ENCODE measurements at places on chromosomes 1 and 21. TPM values are rescaled to one million over a fixed set of nuclear protein-coding genes. Genes with fewer than 3 reads are reported as not detected.

DNA sequence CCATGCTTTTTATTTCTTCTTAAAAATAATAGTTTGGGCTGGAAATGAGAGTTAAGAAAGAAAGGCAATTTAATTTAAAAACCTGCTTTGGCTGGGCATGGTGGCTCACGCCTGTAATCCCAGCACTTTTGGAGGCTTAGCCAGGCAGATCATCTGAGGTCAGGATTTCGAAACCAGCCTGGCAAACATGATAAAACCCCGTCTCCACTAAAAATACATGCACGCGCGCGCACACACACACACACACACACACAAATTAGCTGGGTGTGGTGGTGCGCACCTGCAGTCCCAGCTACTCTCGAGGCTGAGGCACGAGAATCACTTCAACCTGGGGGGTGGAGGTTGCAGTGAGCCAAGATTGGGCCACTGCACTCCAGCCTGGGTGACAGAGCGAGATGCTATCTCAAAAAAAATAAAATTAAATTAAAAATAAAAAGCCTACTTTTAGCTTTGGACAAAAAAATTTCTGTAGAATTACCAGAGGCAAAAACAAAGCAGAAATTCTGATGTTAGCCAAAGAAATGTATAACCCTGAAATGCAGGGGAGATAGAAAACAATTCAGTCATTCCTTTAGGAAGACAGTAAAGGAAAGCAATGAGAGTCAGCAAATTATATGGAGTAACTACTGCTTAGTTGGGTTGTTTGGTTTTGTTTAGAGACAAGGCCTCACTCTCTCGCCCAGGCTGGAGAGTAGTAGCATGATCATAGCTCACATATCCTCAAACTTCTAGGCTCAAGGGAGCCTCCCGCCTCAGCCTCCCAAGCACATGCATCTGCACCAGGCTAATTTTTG is 15.7 kb upstream of the IPP start:
- DNase-seq: no peak

SERINC2 gene
- total RNA-seq: 39.2 TPM

- DNase-seq: peak; percentile 59
Measured at GRCh38 chr1:15426492-15427279, 11.6 kb upstream of the CTRC start.

DNA sequence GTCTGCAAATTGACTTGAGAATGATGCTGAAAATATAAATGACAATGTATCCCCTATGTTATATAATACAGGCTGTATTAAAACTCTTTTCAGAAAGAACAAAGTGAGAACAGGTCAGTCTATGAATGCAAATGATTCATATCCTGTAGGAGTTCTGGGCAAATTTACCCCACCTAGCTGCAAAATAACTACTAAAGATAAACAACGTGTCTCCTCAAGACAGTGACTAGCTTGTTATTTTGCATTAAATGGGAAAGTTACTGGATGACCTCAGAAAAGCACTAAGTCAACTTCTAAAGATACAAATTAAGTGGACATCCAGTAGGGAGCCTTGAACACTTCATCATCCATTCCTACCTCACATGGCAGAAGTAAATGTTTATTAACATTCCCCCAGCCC is 11.1 kb downstream of the RNF19B start:
- DNase-seq: no peak

SH2D1B gene
- not detected for total RNA-seq

NUDT17 gene
- 4.4 TPM for total RNA-seq

GRCh38 chr1:236281198-236281653 is 532 bp downstream of the ERO1B start:
- DNase-seq: no peak

GRCh38 chr1:234584420-234584805 is 25.6 kb downstream of the IRF2BP2 start:
- DNase-seq: no peak

SPRR2E gene
- total RNA-seq: not detected

CD247 gene
- 0.83 TPM for total RNA-seq

- no peak for DNase-seq
Measured at GRCh38 chr21:35144978-35145377, 95.9 kb upstream of the RUNX1 start.

UMODL1 gene
- 0.73 TPM for total RNA-seq

PGBD5 gene
- 34.7 TPM for total RNA-seq

- DNase-seq: no peak
Measured at GRCh38 chr1:2574350-2574749, 12.2 kb upstream of the PRXL2B start.

GRCh38 chr1:87154384-87154783 is 174.3 kb upstream of the LMO4 start:
- no peak for DNase-seq

- DNase-seq: no peak
Measured at GRCh38 chr1:214009423-214010196, 21.8 kb downstream of the PROX1 start.

GJA9 gene
- not detected for total RNA-seq

OLIG1 gene
- 0.15 TPM for total RNA-seq

ADAM30 gene
- total RNA-seq: not detected

DNA sequence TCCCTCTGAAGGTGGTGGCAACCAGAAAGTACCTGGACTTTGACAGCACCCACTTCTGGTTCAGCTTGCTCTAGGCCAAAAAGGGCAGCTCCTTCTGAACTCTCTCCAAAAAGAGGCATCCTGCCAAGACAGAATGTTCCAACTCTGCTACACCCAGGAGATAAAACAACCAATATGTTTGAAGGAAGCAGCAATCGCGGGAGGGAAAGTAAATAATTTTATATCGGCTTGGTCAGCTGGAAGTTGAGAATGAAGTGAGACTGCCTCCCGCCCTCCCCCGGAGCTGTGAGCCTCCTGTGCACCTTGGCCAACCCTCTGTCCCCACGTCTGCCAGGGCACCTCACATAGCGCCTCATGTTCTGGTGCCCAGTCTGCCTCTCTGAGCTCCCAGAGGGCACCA is 130.3 kb upstream of the ATP1A1 start:
- no peak for DNase-seq

- peak; percentile 91 for DNase-seq
Measured at GRCh38 chr1:44031252-44032169, at the start of gene SLC6A9. SLC6A9 (minus strand) TSS chr1:44031462; CDS start chr1:44024277, 7,185 bp downstream.

PLA2G2D gene
- total RNA-seq: not detected

ADPRS gene
- 112 TPM for total RNA-seq

Data from H7 (cell line).